Activated CD4-positive, alpha-beta T cell treated with anti-CD3 and anti-CD28 coated beads, Interleukin-2, amount 50 U/mL, for 1 hour (primary cell): ENCODE measurements at places on chromosomes 5 and 9.

GRCh38 chr5:175207321-175208040, 236.5 kb downstream of the DRD1 start:
- DNase-seq = no peak

- DNase-seq = no peak
These were observed 174.9 kb downstream of the TMEM161B start for GRCh38 chr5:88093765-88094164.

GRCh38 chr9:88508326-88508725, 26.7 kb upstream of the NXNL2 start:
- no peak for DNase-seq

DNA sequence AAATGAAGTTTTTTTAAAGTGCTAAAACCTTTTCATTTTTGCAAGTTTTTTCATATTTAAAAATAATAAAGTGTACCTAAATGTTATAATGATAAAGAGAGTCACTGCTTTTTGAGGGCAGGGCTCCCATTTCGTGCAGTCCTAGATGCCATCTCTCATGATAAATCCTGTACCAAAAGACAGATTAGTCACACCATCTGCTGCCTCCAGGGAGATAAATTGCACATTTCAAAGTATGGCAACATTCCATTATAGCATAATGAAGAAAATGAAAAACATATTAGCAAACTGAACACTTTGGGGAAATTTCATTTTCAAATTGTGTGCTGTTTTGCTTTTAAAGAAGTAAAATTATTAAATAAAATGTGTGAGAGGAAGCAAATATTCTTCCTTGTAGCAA, 257.2 kb downstream of the KIAA0825 start:
- no peak for DNase-seq

- DNase-seq = no peak
These were observed 24.2 kb downstream of the AGXT2 start for GRCh38 chr5:35023391-35024178.

DNA sequence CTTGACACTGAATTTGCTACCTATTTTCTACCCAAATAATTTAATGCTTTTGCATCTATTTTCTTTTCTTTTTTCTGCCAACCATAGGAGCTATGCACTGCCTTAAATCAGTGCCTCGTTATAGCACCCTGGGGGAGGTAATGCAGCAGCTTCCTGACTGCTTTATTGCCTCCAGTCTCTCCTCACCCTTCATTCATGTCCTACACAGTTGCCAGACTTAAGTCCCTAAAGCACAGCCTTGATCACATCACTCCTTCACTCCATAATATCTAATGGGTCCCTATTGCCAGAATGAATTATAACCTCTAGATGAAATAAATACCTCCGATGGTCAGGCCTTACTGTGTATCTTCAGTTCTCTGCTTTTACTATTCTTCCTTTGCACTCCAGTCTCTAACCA, 211.2 kb upstream of the GLRA1 start:
- no peak for DNase-seq

DNA sequence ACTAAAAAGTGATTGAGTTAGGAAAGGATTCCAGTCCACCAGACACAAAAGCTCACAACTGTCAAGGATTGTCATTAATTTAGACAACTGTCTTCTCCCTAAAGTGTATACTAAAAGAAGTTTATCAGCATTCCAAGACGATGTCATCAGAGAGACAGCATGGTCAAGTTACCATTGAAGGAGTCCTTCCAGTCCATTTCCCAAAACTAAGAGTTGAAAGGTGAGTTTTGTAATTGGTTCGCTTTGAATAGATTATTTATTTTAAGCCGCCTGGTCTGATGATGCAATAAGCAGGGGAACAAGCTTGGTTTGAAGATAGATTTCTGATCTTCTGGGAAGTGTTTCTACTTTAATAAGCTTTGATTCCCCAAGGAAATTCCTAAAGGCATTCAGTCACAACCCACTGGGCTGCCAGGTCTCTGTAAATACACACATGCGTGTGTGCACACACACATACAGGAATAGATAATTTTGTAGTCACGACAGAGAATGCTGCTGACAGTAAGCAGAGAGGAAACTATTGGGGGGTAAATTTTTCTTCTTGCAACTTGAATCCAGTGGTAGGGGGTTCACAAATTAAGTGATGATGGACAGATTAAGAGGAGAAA, 234.8 kb downstream of the PIK3R1 start:
- DNase-seq = no peak

- DNase-seq = no peak
These were observed 1313.0 kb downstream of the MAT2B start for GRCh38 chr5:164818445-164818844.

- no peak for DNase-seq
These were observed 99.8 kb downstream of the ACTL7B start for GRCh38 chr9:108755979-108756378.

DNA sequence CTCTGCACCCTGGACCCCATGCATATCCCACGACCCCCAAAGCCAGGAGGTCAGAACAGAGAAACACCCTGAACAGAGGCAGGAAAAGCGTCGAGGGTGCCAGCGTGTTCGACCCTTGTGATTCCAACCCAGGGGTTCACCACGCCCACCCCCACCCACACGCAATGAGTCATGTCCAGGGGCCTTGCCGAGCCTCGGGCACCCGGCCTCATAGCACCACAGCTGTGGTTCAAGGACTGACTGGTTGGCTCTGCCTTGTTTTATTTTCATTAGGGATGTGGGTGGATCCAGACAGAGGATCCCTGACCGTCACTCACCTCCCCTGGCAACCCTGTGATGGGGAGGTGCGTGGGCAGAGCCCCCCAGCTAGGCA, 9.5 kb upstream of the QSOX2 start:
- no peak for DNase-seq

- no peak for DNase-seq
These were observed 132.8 kb upstream of the RUSC2 start for GRCh38 chr9:35357116-35357515.

DNA sequence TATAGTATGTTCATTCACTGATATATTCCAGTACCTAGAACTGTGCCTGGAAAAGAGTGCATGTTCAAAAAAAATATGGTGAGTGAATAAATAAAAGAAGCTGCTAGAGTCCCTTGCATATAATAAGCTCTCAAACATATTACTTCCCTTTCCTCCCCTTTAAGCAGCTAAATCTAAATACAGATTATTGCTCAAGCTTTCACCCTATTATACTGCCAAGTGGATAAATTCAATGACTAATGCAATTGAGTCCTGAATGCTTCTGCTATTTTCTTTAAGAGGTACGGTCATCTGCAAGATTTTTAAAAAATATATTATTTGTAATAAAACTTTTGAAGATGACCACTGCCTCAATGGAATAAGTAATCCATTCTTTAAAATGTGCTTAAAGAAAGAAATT, 248.4 kb downstream of the PLK2 start:
- DNase-seq = no peak

DNA sequence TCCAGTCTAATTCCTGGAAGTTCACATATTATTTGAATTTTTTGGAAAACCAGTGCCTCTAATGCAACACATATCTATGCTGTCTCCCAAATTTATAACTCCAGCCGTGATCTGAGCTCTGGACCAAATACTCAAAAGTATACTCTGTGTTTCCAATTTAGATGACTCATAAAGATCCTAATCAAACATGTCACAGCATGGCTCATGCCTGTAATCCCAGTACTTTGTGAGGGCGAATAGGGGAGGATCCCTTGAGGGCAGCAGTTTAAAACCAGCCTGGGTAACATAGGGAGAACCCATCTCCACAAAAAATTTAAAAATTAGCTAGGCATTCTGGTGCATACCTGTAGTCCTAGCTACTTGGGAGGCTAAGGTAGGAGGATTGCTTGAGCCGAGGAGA, 388.0 kb downstream of the CDH12 start:
- DNase-seq = no peak

DNA sequence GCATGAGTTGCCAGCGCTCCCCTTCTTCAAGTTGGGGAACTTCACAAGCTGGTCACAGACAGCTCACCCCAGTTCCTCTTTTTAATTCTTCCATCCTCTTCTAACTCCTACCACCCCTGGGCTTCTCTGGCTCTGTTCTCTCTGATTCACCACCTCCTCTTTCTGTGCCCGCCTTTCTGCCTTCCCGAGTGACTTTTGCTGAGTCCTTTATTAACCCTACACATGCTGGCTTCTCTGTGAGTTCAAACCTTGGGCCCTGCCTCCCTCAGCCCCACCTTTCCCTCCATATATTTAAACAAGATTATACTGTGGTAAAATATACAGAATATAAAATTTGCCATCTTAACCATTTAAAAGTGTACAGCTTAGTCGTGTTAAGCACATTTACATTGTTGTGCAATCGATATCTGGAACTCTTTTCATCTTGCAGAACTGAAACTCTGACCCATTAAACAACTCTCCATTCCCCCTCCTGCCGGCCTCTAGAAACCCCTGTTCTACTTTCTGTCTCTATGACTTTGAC, 32.0 kb downstream of the SLC46A2 start:
- no peak for DNase-seq
